ENCODE measurements at places on chromosomes 16 and 17. TPM values are rescaled to one million over a fixed set of nuclear protein-coding genes. Genes with fewer than 3 reads are reported as not detected.

Gene USP7
- total RNA-seq = 48.0 TPM

Gene BAHCC1
- total RNA-seq = 30.8 TPM

Gene CA10
- total RNA-seq = not detected

Gene ZNF469
- total RNA-seq = 7.0 TPM

Gene SMYD4
- 4.3 TPM for total RNA-seq

Gene LRRC36
- not detected for total RNA-seq

Gene SKAP1
- not detected for total RNA-seq

Gene TEKT3
- not detected for total RNA-seq

Gene KRT12
- total RNA-seq = not detected

Gene SLC6A2
- total RNA-seq = not detected

Gene PSME3
- total RNA-seq = 107 TPM

Gene NSF
- 28.0 TPM for total RNA-seq

Gene CLDN9
- not detected for total RNA-seq

Gene CCL1
- not detected for total RNA-seq

Gene TSPAN10
- 0.49 TPM for total RNA-seq

Gene SNAI3
- not detected for total RNA-seq

Gene SLC16A5
- 4.4 TPM for total RNA-seq

Gene UMOD
- total RNA-seq = not detected

Gene TBC1D26
- not detected for total RNA-seq

Gene SPATA32
- not detected for total RNA-seq

Gene FBXW10B
- total RNA-seq = not detected

Gene TBC1D3H
- total RNA-seq = not detected

Gene QPRT
- 1.3 TPM for total RNA-seq

Gene KRT17
- 0.65 TPM for total RNA-seq

Gene KIF1C
- total RNA-seq = 62.5 TPM

Gene HEATR9
- not detected for total RNA-seq

Gene OTOA
- total RNA-seq = not detected

All from cardiac atrium fibroblast (primary cell).